ENCODE measurements at places on chromosomes 11 and 22.

GRCh38 chr11:18834754-18835466 lies 43.3 kb upstream of the PTPN5 start:
- no peak for DNase-seq

- no peak for DNase-seq
Measured at GRCh38 chr22:16955678-16956210, 52.3 kb downstream of the GAB4 start.

DNA sequence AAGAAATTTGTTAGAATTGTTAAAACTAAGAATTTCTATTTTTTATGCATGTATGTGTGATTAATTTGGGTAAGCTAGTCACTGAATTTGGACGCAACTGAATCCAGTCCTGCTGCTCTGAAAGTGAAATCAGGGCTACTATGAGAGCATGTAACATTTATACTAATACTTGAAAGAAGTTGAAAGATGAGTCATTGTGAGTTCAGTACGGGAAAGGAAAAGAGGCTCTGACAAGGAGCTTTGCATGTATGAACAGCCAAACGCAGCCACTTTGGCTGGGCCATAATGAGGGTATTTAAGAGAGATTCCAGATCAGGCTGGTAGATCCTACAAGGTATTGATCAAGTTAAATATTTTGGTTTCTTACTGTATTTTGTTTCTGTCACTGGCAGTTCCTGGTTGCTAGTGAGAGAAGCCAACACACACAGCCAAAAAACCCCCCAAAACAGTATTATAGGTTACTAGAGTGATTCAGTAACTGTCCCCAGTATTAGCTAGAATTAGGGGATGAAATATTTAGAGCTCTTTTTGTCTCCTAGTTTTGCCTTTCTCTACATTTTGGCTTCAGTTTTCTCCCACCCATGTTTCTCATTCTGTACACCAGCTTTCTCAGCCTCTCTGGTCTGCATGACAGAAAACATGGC lies 14.1 kb downstream of the AASDHPPT start:
- no peak for DNase-seq

DNA sequence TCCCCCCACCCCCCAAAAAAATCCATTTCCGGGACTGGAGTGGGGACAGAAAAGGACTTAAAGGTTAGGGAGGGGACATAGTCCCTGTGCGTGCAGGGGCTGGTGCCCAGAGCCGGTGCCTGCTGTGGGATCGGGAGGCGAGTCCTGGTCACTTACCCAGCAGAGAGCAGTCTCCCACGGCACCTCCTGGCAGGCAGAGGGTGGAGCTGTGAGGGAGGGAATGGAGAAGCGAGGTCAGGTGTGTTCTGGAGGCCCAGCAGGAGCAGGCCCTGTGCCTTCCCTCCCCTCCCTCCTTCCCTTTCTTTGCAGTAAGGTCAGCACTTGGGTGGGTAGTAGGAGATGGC lies 28.4 kb downstream of the SHANK3 start:
- no peak for DNase-seq

GRCh38 chr11:22157531-22157930 lies 35.4 kb upstream of the ANO5 start:
- DNase-seq: no peak

DNA sequence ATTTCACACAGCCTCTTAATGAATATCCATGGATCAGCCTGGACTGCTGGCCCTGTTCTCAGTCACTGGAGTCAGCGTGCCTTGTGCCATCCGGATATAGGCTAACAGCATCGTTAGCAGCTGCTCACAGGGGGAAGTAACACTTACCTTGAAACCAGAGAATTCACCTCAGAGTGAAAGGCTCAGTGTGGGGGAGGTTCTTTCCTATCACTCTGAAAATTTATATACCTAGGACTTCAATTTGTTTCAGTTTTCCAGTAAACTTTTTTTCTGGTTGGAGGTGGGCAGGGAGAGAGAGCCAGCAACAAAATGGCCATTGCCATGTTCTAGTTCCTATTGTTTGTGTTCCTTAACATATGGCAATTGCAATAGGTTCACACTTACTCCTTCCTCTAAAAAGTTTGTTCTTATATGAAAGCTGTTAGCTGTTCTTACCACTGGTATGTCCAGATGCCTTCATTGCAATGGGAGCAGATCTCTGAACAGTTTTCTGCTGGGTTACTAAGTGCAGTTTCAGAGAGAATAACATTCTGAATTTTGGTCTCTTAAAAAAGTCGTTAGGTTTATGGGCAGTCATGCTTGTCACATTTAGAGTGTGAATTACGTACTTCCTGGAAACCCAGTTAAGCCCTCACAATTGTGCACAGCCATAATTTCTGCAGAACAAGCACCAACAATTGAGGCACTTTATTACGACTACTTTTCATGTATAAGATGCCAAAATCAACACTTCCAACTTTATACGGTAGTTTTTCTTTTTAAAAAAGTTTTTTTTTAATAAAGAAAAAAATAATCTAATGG lies 247.6 kb downstream of the CADM1 start:
- DNase-seq: no peak

DNA sequence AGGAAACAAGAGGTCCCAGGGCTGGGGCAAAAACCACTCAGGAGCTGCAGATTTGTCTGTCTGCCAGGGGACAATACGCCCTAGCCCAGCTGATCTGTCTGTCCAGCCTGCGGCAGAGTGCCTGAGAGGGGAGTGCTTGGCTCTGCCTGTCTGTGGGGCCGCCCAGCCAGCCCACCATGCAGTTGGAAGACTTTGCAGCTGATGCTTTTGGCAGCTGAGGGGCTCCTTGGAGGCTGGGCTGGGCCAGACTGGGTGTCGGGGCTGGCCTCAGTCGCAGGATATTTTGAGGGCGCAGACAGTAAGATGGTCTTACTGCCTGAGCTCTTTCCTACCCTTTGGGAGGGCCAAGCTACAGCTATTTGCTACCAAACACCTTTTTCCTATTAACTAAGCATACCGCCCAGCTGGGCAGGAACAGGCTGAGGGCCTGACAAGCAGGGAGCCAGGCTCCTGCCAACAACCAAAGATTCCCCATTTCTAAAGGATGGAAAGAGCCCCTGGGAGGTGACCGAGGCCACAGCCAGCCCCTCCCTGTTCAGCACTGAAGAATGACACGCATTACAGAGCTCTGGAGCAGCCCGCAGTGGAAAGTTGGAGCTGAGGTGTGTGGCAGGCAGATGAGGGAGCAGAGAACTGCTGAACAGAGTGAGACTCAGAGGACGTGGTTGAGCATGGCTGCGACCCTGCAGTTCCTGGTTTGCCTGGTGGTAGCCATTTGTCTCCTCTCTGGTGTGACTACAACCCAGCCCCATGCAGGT lies at the start of gene FAM180B:
Gene FAM180B, plus strand, starts transcription at position 581 of the 758 bp plus-strand sequence. Its CDS starts 91 bp downstream, at position 672.
- no peak for DNase-seq

DNA sequence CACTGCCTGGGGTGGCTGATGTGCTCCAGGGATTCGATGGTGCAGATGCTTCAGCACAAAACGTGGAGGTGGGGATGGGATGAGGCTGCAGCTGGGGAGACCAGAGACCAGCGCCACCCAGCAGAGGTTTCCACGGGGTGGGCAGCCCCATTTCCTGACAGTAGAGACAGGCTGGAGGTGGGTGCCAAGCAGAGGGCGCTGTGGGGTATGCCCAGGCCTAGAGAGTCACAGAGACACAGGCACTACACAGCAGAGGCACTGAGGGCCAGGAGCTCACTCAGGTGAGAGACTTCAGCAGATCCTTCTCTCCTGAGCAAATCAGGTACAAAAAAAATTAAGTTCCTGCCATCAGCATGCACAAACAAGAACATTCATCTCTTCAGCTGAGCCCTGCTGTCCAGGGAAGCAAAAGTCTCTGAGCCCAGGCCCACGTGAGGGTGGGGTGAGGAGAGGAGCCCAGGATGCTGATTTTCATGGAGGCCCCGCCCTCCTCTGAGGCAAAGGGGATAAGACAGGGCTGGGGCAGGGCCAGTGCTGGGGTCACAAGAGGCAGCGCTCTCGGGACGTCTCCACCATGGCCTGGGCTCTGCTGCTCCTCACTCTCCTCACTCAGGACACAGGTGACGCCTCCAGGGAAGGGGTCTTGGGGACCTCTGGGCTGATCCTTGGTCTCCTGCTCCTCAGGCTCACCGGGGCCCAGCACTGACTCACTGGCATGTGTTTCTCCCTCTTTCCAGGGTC lies 53.1 kb downstream of the GGTLC2 start:
- no peak for DNase-seq

DNA sequence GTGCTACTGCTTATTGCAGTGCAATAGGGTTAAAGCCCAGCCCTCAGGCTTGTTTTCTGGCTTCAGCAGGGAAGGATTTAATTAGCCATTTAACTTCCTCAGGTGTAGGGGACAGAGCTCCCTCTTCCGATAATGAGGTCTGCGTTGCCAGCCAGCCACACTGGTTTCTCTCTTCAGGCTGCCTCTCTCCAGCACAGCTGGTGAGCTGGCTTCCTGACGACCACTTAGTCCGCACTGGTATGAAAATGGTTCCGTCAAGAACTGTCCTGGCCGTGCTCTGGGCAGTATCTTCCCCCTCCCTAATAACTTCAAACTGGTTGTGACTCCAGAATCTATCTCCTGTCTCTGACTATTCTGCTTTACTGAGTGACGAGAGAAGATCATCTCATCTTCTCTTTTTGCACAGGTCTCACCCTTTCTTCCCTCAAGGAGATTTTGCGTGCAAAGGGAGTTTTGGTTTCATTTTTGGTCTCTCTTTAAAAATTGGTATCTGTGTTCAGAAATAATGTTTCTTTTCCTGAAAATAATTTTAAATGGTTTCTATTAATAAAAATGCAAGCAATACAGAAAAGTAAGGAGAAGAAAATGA lies 49.2 kb downstream of the CNTN5 start:
- no peak for DNase-seq

DNA sequence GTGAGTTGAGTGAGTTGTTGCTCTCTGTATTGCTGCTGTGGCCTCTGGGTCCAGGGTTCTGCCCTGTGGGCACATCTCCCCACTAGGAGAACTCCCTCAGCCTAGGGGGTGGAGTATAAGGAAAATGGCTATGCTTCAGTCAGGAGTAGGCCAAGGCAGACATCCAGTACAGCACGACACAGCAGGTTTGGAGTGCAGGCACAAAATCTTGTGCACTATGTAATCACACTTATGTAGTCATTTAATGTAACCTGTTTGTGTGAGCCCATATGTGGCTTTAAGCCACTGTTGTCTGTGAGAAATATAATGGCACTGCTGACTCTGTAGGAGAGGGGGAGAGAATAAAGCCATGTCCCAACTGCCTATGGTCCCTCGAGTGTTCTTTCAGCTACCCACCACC lies 90.1 kb downstream of the CCDC83 start:
- no peak for DNase-seq

DNA sequence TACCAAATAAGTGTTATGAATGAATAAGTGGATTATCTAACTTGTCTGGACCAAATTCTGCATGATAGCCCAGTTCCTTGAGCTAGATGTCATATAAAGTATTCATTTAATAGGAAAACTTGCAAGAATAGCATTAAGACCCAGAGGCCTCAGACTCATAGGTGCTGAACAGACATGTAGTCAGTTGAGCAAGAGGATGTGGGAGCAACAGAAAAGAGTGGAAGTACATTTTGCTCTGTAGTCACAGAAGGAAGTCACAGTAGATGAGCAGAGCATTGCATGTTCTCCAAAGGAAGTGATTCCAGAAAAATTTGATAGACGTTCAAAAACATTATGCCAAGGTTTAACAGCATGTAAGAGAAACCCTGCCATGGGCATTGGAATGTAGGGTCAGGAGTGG lies 9.5 kb downstream of the HOATZ start:
- DNase-seq: no peak

DNA sequence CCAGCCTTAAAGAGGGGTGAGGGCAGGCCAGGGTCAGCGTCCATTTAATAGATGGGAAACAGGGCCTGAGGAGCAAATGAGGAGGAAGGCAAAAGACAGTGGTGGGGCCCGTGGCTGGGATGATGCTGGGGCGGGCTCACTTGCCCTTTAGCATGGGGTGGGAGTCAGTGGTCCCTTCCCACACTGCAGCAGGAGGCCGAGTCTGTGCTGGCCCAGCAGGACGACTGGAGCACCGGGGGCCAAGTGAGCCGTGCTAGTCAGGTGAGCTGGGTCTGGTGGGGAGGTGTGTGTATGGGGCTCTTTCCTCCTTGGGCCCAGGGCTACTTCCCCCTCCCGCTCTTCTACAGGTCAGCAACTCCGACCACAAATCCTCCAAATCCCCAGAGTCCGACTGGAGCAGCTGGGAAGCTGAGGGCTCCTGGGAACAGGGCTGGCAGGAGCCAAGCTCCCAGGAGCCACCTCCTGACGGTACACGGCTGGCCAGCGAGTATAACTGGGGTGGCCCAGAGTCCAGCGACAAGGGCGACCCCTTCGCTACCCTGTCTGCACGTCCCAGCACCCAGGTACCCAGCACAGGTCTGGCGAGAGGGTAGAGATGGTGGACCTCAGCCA lies 12.8 kb downstream of the SCYL1 start:
- DNase-seq: no peak

DNA sequence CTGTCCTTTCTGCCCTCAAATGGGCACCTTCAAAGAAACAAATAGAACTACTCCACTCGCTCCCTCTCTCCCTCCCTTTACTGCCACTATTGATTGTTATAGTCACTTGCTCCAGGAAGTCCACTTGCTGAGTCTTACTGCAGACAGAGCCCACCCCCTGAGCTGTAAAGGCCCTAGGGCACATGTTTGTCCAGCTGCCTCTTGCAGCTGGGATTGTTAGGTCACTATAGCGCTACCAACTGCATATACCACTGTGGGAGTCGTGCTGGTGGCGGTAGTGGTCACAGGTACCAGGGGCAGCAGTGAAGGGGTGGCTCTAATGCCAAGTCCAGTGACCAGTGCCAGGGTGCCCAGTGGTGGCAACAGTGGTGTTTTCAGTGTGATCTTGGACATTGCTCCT lies 4.4 kb upstream of the SREBF2 start:
- no peak for DNase-seq

DNA sequence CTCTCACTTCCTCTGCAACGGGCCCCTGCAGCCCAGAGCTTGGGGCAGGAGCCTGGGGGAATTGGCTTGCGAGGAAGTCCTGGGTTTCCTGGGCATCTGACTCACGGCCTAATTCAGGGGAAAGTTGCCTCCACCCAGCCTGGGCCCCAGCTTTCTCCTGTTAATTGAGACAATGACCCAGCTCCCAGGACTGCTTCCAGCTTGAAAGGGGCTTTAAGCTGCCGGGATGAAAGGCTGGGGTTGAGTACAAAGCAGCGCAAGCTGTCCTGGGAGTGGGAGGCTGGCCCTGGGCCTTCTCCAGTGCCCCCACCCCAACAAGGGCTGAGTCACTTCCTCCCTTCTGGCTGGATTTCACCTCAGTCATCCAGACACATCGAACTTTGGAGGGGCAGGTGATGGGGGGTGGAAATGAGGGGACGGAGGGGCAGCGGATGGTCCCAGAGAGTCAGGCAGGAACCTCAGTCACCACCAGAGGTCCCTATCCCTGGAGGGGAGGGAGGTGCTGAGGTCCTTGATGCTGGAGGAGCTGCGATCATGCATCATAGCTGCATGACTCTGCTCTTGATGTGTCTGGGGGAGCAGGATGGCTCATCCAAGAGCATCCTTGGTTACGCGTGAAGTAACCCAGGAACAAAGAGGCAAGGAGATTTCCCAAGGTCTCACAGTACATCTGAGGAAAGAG lies 30.1 kb upstream of the OAF start:
- no peak for DNase-seq

- DNase-seq: no peak
Measured at GRCh38 chr11:30837252-30837651, 251.1 kb upstream of the MPPED2 start.
